ENCODE measurements at places on chromosomes 13 and 19.

DNA sequence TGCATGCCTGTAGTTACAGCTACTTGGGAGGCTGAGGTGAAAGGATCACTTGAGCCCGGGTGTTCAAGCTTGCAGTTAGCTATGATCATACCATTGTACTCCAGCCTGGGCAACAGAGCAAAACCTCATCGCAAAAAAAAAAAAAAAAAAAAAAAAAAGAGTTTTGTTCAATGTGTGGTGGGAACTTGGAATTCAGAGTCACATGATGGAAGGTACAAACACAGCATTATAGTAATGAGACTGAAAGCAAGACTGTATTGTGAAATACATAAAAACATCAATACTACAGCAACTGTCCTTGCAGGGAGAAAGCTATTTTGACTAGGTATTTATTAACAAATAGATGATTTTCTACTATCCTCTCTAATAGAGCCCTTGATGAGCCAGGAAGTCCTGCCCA lies 393.2 kb downstream of the DLEU7 start:
- DNase-seq, result no peak

- DNase-seq, result no peak
Observed at GRCh38 chr13:32497589-32497988, 41.0 kb downstream of the N4BP2L2 start.

DNA sequence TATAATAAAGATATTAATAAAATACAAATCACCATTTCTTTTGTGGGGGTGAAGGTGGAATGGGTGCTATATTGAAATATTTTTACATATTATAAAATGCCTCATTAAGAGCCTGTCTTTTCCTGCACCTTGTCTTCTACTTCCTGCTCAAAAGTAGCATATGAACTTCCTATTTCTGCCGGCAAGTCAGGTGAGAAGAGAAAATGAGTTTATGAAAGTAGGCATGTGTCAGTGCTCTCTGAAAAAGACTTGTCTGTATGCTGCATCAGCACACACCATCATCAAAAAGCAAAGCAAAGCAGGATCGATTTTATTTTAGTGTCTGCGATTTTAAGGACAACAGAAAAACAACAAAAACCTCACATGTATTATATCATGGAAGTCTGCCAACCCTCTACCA lies 114.2 kb downstream of the RAP2A start:
- no peak for DNase-seq

DNA sequence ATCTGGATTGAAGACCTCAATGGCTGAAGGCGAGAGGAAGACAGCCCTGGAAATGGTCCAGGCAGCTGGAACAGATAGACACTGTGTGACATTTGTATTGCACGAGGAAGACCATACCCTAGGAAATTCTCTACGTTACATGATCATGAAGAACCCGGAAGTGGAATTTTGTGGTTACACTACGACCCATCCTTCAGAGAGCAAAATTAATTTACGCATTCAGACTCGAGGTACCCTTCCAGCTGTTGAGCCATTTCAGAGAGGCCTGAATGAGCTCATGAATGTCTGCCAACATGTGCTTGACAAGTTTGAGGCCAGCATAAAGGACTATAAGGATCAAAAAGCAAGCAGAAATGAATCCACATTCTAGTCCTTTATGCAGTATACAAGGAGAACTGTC lies 1.2 kb downstream of the POLR1D start:
- no peak for DNase-seq

DNA sequence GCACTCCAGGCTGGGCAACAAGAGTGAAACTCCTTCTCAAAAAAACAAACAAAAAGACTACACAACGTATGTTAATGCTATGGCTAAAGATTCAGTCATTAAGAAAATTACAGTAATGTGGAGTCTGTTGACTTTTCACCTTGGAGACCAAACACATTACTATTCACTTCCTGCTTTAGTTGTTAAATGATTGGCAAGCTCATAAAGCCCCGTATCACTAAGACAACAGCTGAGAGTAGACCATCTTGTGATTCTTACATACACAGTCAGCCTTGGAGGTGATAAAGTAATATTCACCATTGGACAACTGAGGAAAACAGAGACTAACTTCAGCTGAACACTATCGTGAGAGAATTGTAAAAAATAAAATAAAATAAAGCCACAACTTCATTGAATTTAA lies 86.5 kb downstream of the KCTD12 start:
- DNase-seq, result no peak
